ENCODE measurements at places on chromosomes 5 and 9. TPM values are rescaled to one million over a fixed set of nuclear protein-coding genes. Genes with fewer than 3 reads are reported as not detected.

- no peak overlapping the region for H3K27ac ChIP-seq
- no peaks in the 10 kb centered on the region for H3K36me3 ChIP-seq
- DNase-seq: no peak
- no peaks in the 10 kb centered on the region for H3K4me1 ChIP-seq
- no peak overlapping the region for H3K4me3 ChIP-seq
- no peaks in the 10 kb centered on the region for H3K27me3 ChIP-seq
Measured at GRCh38 chr9:90446200-90446948, 196.2 kb downstream of the DIRAS2 start.

DNA sequence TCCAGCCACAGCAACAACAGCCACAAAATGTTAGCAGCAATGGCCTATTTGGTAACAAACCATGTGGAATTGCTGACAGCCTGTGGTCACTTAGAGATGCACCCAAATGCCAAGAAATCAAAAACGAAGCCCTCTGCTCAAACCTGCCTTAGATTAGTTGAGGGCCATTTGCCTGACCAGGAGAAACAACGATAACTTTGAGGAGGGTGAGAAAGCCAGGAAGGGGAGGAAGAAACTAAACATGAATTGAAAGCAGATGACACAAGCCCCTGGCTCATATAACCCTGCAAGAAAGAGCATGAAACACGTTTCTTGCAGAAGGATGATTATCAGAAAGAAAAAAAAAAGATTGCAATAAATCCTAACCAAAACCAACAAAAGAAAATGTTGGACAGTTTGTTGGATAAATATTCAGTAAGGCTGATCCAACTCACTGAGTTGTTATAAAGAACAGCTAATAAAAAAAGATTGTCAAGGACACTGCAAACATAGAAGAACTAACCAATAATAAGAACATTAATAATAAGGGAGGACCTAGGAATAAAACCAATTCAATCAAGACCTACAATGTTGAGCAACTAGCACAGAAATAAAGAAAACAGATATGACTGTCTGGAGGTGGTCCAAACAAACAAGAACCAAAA lies 140.5 kb upstream of the SLC30A5 start:
- no peaks in the 10 kb centered on the region for H3K27me3 ChIP-seq
- H3K36me3 ChIP-seq: no peaks in the 10 kb centered on the region
- DNase-seq: no peak
- H3K4me1 ChIP-seq: peaks cover 23% of the 10 kb centered on the region
- H3K27ac ChIP-seq: no peak overlapping the region
- no peak overlapping the region for H3K4me3 ChIP-seq

- H3K27ac ChIP-seq: no peak overlapping the region
- H3K4me1 ChIP-seq: no peaks in the 10 kb centered on the region
- no peak overlapping the region for H3K4me3 ChIP-seq
- DNase-seq: no peak
- H3K27me3 ChIP-seq: no peaks in the 10 kb centered on the region
Measured at GRCh38 chr9:12766357-12766756, 8.5 kb upstream of the LURAP1L start.

The RETREG1 gene
- total RNA-seq: 3.8 TPM

The SHISAL2B gene
- not detected for total RNA-seq

Measured in thoracic aorta (tissue), 2 donors.